ENCODE measurements at places on chromosomes 6 and 20.

DNA sequence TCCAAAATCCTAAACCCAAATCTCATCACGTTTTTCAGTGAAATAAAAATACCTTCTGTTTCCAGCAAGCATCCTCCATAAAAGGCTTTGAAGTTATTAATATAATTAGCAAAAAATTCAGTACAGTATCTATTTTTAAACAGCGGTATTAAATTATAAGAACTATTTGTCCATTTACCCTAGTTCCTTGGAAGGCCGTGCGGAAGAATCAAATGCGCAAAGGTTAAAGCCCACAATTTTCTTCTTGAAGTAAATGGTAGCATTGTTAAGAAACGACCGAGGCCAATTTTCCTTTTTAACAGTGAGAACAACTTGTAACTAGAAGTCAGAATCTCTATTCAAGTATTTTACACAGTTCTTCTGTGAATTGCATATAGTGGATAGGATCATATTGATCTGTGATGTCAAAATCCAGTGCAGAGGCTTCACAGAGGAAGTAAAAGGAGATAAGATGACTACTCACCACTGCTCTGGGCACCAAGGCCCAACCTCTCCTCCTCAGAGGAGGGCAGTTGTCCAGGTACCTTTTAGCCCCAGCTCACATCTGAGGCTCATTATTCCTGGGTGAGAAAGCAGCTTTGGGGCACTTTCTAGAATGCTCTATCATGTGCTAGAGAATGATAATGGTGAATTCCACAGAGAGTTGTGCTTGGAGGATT, 36.3 kb downstream of the TNFAIP3 start:
- H3K27ac ChIP-seq, result no peak overlapping the region
- H3K4me1 ChIP-seq, result peaks cover 4% of the 10 kb centered on the region
- no peaks in the 10 kb centered on the region for H3K27me3 ChIP-seq
- H3K4me3 ChIP-seq, result no peak overlapping the region
- H3K36me3 ChIP-seq, result no peaks in the 10 kb centered on the region
- no peak for DNase-seq

DNA sequence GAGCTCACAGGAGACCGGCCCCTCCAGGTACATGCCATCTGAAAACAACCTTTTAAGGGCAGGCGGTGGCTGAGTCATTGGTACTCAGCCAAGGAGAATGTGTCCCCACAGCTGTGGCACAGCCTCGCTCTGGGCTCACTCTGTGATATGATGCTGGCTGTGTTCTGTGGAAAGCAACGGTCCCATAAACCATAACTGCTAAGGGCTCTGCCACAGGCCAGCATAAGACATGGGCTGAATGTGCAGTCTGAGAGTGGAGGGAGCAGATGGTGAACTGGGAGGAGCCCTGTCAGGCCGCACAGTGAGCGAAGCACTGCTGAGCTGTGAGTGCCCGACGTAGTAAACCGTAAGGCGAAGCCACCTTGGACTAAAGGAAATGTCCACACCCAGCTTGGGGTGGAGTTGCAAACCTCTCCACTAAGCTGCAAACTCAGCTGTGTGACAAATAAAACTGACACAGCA, 375.8 kb downstream of the THBS2 start:
- H3K4me1 ChIP-seq, result no peaks in the 10 kb centered on the region
- no peak for DNase-seq
- H3K4me3 ChIP-seq, result no peak overlapping the region
- no peak overlapping the region for H3K27ac ChIP-seq
- no peaks in the 10 kb centered on the region for H3K27me3 ChIP-seq
- H3K36me3 ChIP-seq, result no peaks in the 10 kb centered on the region

DNA sequence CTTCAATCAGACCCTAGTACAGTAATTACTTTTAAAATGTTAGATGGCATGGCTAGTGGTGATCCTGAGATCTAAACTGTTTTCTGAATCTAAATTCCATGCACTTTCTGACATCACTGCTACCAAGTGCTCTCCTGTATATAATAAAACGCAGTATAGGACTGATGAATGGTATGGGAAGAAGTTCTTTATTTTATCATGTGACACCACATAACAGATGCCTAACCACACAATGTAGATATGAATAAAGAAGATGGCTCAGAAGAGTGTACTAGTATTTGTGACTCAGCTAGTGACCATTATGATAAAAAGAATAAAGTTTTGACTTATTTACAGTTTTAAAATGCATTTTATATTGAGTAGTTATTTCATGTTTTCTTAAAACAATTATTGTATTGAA, 8.5 kb downstream of the NDUFAF4 start:
- peaks cover 10% of the 10 kb centered on the region for H3K36me3 ChIP-seq
- no peaks in the 10 kb centered on the region for H3K27me3 ChIP-seq
- no peak for DNase-seq
- H3K27ac ChIP-seq, result no peak overlapping the region
- no peak overlapping the region for H3K4me3 ChIP-seq

GRCh38 chr6:109434456-109434855, 6.0 kb downstream of the PPIL6 start:
- H3K27ac ChIP-seq, result no peak overlapping the region
- DNase-seq, result no peak
- no peak overlapping the region for H3K4me3 ChIP-seq
- H3K4me1 ChIP-seq, result no peaks in the 10 kb centered on the region
